ENCODE measurements at places on chromosomes 3 and 15.

DNA sequence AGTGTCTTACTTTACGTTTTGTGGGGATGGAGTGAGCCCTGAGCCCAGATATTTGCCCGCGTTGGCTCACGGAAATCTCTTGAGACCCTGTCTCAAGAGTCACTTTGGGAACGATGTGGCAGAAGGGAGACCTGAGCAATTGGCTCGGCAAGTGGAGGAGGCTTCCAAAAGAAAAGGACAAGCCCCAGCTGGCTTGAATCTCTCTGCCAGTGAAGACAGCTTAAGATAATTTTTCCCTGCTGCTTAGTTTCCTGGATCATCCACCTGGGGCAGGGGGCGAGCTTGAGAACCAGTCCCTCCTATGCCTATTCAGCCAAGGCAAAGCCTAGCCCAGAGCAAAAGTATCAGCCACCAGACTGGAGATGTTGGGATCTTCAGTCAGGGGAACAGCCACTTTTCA, 708 bp downstream of the SEC22A start:
- DNase-seq = no peak

GRCh38 chr3:126678693-126679317, 23.9 kb upstream of the TXNRD3 start:
- DNase-seq = no peak

DNA sequence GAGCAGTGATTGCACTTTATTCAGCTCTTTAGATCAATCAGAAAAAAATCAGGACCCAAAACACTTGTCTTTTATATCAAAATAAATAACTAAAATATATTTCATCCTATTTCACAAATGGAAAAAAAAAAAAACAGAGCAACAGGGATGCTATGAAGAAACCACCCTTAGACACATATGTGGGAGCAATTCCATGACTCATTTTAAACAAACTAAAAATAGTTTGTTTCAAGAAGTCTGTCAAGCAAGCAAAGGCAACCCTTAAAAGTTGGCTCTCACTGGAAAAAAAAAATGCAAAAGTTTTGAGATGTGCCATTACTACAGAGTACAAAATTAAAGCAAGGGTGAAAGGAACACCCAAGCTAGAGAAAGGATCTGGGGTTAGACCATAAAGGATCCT, 5.7 kb downstream of the ATP13A3 start:
- DNase-seq = no peak

- no peak for DNase-seq
Observed at GRCh38 chr15:66625974-66626373, 60.2 kb upstream of the LCTL start.

- no peak for DNase-seq
Observed at GRCh38 chr3:3927198-3927597, 128.0 kb downstream of the LRRN1 start.

- no peak for DNase-seq
Observed at GRCh38 chr3:87771337-87772192, 287.2 kb downstream of the CGGBP1 start.

GRCh38 chr3:175066617-175067415, 207.7 kb downstream of the NAALADL2 start:
- no peak for DNase-seq

DNA sequence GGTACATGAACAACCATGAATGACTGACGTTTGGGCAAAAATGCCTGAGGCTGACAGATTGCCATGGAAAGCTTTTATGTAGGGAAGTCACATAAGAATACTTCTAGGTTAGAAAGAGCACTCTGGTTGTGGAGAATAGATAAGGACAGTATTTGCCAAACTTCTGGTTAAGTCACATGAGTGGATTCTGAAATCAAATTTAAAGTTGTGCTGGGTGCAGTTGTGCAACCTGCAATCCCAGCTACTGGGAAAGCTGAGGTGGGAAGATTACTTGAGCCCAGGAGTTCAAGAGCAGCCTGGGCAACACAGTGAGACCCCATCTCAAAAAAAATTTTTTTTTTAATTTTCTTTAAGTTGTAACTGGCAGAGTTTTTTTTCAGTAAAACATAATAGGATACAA, 7.2 kb upstream of the ZNF148 start:
- no peak for DNase-seq

GRCh38 chr3:31793821-31794220, 187.2 kb downstream of the OSBPL10 start:
- no peak for DNase-seq

DNA sequence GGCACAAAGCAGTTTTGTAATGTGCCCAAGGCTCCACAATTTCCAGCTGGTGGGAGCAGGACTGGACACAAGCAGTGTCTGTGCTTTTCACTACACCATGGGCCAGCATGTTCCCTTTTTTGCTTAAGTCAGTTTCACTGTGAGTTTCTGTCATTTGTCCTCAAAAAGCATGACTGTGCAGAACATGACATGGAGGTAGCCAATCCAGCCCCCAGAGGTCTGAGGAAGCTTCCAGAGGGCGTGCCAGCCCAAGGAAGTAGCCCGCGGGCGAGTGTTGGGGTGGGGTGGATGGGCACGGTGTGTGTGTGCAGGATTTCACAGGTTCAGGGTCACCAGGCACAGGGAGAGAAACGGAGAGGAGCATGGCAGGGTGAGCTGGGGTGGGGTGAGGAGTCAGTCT, 8.0 kb upstream of the EEFSEC start:
- no peak for DNase-seq

GRCh38 chr3:100516232-100516631, 23.8 kb downstream of the TMEM45A start:
- DNase-seq = no peak

DNA sequence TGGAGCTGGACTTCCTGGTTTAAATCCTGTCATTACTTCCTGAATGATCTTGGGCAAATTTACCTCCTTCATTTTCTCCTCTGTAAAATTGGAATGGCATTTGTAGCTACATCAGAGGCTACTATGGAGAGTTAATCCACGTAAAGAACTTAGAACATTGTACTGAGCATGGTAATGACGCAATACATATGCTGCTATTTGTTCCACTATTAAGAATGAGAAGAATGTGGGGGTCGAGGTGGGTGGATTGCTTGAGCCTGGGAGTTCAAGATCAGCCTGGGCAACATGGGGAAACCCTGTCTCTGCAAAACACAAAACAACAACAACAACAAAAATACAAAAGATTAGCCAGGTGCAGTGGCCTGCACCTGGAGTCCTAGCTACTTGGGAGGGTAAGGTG, 250.6 kb downstream of the RYR3 start:
- no peak for DNase-seq

GRCh38 chr3:7820969-7821368, 680.7 kb upstream of the LMCD1 start:
- DNase-seq = no peak

- DNase-seq = no peak
Observed at GRCh38 chr15:48761393-48762158, 49.3 kb downstream of the CEP152 start.

DNA sequence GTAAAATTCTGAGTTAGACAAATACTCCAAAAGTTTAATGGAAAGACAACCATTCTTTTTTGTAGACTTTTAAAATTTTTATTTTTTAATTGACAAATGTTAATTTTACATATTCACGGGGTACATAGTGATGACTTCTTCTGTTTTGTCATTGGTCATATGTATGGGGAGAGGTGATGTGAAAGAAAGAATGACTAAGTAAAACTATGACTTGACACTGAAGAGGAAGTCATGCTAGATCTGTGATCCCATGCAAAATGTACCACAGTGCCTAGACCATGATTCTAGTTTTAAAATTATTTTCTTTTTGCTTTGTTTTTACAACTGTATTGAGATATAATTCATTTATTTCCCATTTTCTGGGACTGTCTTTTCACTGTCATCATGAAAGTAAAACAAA, 281.6 kb downstream of the MBNL1 start:
- no peak for DNase-seq

- DNase-seq = no peak
Observed at GRCh38 chr3:54965746-54966145, 37.9 kb upstream of the LRTM1 start.

DNA sequence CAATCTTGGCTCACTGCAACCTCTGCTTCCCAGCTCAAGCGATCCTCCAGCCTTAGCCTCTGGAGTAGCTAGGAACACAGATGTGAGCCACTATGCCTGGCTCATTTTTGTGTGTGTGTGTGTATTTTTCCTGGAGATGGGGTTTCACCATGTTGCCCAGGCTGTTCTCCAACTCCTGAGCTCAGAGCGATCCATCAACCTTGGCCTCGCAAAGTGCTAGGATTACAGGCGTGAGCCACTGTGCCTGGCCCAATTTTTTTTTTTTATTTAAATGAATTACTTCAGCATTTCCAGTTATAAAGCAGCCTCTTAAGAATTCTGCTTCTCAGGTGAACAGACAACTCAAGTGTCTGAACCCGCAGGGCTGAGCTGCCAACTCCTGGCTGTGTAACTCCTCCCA, 20.1 kb upstream of the ST3GAL6 start:
- DNase-seq = no peak

DNA sequence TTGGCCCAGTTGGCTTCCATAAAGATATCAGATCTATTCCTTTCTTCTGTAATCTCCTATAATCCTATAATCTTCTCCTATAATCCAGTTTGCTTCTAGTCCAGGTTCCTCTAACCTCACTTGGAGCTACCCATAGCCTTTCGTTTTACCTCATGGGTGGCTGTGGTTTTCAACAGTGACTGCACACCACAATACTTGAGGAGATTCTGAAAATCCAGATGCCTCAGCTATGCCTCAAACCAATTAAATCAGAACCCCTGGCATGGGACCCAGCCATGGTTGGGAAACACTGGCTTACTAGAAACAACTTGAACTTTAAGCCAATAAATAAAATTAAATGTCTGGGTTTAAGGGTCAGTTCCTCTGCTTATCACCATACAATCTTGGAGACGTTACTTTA, 86.1 kb upstream of the NTRK3 start:
- DNase-seq = no peak

- DNase-seq = no peak
Observed at GRCh38 chr3:4343258-4343657, 40.1 kb downstream of the SETMAR start.

DNA sequence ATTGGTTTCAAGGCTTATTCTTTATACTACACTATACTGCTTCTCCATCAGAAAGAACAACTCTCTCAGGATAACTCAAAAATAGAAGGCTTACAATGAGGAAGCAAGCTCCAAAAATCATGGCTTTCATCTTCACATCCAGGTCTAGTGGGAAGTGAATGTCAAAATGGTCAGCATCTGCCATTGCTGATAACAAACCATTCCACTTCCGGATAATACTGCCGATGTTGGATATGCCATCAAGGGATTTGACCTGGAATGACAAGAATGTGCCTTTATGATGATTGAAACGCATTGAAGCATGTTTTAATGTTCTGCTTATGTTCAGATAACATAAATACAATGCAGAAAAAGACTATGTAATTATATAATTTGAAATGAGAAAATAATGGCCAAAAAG, 34.0 kb upstream of the PLOD2 start:
- no peak for DNase-seq

GRCh38 chr15:40053079-40053830, 14.3 kb upstream of the SRP14 start:
- DNase-seq = no peak

DNA sequence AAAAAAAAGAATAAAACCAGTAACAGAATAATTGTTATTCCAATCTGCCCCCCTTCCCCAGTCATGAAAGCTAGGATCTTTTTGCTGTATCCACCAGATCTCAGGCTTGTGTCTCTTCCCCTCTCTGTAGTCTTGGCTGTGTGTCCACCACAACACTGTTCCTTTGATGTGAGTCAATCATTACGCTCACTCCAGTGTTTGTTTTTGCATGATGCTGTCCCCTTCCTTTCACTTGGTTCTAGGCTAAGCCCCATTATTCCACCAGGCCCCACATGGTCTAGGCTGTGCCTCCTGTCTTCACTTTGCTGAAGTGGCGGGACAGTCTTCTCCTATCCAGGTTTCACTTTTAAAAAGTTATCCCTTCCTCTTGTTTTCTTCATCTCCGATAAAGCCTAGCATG, 13.6 kb downstream of the ACKR2 start:
- DNase-seq = no peak

All from renal cortex interstitium (tissue), 15 donors.